ENCODE measurements at places on chromosomes 1 and 21.

- DNase-seq, result no peak
These were observed 250.5 kb upstream of the DUSP10 start for GRCh38 chr1:221992427-221992826.

- DNase-seq, result no peak
These were observed 5.6 kb downstream of the MX2 start for GRCh38 chr21:41367301-41367944.

DNA sequence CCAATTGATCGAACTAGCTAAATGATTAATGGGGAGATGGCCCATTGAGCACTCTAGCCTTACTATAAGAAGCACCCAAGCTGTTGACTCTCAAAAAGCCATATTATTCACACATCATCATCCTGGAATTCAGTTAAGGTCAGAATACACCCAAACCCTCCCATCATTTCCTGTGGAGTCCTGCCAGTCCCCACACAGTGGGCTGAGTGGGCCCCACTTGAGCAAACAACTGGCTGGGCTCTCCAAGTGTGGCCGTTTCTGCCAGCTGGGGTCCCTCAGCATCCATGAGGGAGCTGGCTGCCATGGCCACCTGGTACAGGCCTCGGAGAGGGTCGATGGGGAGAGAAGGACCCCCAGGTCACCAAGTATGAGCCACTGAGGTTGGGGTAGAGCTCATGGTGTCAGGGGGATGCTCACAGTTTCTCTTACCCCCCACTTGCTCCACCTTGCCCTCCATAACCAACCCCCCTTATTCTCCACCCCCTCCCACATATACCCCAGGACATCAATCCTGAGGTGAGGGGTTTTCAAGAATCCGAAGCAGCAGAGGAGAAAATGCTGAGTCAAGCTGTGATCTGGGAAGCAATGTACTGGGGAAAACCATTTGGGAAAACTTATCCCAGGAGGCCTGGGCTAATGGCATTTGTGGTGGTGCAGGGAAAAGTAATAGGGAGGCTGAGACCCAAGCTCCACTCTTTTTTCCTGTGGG is 60.3 kb downstream of the UBE2T start:
- DNase-seq, result no peak

- no peak for DNase-seq
These were observed 112.1 kb upstream of the NEGR1 start for GRCh38 chr1:72394457-72394856.

DNA sequence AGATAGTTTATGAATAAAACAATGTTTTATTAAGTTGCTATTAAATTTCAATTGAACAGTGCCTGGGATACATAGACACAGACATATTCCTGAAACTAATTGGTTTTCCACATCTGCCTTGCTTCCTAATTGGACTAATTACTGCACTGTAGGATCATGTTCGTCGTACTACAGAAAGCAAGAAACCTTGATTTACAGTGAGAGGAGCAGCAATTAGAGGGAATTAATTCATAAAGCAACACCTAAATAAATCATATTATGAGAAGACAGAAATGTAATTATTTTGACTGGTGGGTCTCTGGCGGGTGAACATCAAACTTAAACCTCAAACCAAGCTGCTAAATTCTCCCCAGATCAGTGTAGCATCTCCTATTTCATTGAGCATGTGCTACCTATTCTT is 124.6 kb upstream of the CAMK1G start:
- no peak for DNase-seq

DNA sequence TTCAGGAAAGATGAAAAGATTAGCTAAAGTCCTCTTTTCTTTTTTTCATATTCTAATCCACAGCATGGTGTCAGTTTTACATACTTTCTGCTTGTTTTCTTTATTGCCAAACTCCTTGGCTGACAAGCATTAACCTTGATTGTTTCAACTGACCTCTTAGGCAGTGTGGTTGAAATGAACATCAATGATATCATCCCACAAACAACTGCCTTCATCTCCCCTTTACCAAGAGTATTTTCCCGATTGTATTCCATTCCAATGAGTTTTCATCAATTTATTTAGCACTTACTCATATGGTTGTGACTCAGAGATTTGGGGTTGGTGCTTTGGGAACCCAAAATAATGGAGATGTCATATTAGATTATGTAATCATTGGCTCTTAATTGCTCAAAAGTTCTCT is 71.8 kb downstream of the SPAG17 start:
- no peak for DNase-seq

GRCh38 chr1:202710070-202711045 is at the start of gene SYT2:
Gene SYT2 (minus strand): TSS chr1:202710454. CDS start chr1:202605772, 104,682 bp downstream.
- DNase-seq, result peak; percentile 41

DNA sequence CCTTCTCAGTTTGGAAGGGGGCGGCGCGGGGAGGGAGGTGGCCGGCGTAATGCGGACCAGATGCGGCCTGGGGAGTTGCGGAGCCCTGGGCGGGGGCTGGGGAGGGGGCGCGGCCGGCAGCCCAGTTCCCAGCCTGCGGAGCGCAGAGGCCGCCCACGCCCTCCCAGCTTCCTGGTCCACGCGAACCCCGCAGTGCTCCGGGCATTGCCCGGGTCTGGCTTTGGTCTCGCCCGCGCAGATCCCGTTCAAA is 695 bp downstream of the DMBX1 start:
- DNase-seq, result no peak

GRCh38 chr1:160664573-160665051 is 17.8 kb upstream of the SLAMF1 start:
- DNase-seq, result no peak

GRCh38 chr1:47578721-47579419 is 141.0 kb downstream of the FOXD2 start:
- DNase-seq, result no peak

DNA sequence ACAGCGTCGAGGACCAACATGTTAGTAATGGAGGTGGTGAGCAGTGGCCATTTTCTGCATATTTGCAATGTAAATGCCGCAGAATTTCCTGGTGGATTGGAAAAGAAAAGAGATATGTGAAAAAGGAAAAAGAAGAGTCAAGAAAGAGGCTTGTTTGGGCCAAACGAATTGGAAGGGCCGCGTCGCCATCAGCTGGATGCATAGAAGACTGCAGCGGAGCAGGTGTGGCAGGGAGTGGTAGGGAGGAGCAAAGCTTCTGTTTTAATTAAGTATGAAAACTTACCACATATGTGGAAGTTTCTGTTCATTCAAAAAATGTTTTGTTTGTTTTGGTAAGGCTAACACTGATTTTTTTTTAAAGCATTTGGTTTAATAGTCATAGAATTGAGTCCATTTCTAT is 690.7 kb downstream of the NCAM2 start:
- DNase-seq, result no peak

DNA sequence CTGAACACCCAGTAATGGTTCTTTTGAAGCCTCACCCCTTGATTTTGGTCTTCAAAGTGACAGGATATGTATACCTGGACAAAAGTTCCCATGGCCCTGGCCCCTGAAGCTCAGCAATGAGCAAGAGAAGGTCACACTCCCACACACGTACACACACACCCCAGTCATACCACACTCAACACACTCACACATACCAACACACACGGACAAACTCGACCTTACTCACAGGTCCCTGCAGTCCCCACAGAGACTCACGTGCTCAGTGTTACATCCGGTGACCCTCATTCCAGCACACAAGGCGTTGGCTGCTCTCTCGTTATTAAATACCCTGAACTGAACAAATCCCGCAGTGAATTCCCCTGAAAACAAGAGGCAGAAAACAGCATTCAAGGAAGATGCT is 5.9 kb downstream of the ITLN1 start:
- DNase-seq, result no peak

- DNase-seq, result no peak
These were observed 18.8 kb downstream of the WNT9A start for GRCh38 chr1:227928811-227929375.

- no peak for DNase-seq
These were observed 13.9 kb downstream of the HYI start for GRCh38 chr1:43439781-43440180.

DNA sequence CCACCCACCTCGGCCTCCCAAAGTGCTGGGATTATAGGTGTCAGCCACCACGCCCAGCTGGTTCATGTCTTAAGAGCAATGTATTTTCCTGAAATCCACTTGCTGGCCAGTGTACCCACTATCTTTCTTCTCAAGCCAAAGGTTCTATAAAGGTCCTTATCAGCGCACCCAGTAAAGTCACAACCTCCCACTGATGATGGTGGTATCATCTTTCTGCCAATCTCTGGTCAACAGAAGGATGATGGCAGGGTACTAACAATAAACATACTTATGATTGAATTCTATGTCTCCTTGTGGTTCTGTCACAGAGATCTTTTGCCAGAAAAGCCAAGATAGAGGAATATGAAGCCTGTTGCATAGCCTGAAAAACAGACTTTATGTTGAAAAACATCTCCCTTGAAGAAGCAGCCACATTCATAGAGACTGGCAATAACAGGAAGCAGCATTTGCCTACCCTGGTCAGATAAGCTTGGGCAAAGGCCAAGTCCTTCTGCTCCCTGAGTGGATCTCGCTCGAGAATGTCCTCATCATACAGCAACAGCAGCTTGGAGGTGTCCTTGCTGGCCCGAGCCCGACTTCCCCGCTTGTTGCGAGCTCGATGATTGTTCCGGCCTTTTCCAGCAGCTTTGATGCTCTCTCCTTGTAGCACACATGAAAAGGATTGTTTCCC is 73.0 kb downstream of the DAP3 start:
- no peak for DNase-seq

DNA sequence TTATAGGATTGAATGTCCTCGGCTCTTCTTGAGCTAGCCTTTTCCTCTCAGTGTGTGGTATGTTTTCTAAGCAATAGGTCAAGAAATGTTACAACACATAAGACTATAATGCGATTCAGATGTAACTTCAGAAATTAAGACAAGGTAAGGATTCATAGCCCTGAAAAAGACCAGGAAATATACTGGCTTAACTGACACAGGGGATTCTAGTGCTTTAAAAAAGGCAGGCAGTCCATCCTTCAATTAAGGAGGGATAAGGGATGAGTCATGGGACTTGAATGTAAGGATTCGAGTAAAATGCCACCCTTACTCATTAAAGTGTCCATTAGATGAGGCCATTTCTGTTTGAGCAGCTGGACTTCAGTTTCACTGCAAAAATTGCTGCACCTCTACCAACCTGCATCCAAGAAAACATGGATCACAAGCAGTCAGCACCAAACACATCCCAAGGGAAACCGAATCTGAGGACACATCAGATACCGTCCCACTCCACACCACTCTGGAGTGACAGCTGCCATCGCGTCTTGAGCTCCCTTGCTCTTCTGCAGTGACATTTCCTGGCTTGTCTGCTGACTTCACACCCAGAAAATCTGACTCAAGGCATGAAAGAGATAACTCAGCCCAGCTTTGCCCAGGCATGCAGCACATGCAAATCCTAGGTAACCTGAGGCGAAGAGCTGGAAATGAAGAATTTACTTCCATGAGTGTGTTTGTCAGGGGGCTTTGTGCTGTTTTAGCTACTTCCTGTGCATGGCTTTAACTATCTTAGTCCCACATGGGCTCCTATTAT is 37.8 kb downstream of the NGF start:
- no peak for DNase-seq

GRCh38 chr1:113659035-113659434 is 100.3 kb downstream of the PHTF1 start:
- no peak for DNase-seq

DNA sequence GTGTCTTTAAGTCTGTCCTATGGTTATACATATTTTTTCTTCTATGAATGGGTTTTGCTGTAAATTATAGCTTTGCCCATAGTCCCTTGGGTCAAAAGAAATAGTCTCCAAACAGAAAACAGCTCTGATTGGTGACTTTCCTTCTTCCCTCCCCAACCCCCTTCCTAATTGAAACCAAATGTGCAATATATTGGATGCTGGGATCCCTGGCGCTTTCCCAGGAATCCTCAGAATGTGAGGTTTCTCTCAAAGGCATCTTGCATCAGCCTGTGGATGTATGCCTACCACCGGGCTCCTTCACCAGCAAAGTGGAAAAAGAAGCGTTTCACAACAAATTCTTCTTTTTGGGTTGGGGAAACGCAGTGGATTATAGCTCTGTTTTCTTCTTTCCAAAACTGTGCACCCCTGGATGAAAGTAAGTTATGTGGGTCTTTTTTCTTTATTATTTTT is at the start of gene DDR2:
DDR2 (plus strand) TSS at position 248 of the 450 bp plus-strand sequence. CDS start 86,600 bp downstream, outside the sequence.
- DNase-seq, result no peak

DNA sequence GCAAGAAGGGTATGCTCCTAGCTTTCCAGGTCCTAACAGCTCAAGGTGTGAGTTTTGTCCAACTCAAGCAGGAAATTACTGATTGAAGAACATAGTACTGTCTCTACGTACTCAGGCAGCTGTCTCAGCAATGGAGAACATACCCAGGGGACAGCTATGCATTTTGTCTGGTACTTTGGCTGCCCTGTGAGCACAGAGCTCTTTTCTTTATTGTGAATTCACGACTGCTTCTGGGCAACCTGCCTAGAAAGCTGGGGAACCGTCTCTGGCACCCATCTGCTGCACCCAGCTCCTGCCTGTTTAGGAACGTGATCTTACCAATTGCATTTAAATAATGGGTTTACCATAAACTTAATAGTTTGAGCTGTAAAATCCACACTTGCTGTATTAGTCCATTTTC is 258.1 kb downstream of the HHAT start:
- DNase-seq, result no peak

- DNase-seq, result no peak
These were observed 293.7 kb downstream of the RGS7 start for GRCh38 chr1:241063276-241063675.

DNA sequence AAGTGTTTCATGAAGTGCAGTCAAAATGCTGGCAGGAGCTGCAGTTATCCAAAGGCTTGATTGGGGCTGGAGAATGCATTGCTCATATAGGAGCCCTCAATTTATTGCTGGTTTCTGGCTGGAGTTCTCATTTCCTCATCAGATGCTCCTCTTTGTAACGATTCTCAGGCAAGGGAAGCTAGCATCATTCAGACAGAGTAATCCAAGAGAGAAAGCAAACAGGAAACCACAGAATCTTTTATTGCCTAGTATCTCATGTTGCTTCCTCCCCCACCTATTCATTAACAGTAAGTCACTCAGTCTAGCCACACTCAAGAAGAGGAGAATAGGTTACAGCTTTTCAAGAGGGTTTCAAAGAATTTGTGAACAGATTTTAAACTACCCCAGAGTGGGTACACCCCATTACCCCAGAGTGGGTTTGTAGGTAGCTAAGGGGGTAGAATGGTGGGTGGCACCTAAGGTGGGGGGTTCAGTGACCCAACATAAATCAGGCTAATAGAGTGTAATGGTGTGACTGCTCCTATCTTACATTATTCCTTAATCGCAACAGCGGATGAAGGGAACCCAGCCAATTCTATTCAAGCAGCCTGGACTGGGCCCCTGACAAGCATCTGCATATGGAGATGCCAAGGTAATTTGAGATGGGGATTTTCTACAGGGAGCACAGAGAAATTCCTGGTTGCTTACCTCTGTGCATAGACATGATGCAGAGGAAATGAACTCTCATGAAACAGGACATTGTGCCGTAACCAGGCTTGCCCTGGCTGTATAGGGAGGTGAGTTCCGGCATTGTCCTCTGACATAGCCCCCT is 67.1 kb downstream of the KCNJ15 start:
- DNase-seq, result no peak

- no peak for DNase-seq
These were observed 69.0 kb downstream of the PGM1 start for GRCh38 chr1:63662056-63662836.

GRCh38 chr1:156865258-156865657 is 4.6 kb downstream of the NTRK1 start:
- DNase-seq, result no peak

All from stimulated activated CD4-positive, alpha-beta T cell treated with anti-CD3 and anti-CD28 coated beads, Interleukin-2, amount 100 ng/mL, for 24 hours (primary cell).